ENCODE measurements at places on chromosomes 12 and 14.

DNA sequence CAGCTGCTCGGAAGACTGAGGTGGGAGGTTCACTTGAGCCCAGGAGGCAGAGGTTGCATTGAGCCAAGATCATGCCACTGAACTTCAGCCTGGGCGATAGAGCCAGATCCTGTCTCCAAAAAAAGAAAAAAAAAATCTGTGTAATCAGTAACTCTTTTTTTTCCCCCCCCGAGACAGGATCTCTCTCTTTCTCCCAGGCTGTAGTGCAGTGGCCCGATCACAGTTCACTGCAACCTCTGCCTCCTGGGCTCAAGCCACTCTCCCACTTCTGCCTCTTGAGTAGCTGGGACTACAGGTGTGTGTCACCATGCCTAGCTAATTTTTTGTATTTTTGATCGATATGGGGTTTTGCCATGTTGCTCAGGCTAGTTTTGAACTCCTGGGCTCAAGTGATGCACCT lies 113.6 kb downstream of the SYNE2 start:
- DNase-seq: no peak

GRCh38 chr12:29728030-29728429 lies 55.7 kb downstream of the TMTC1 start:
- DNase-seq: no peak

DNA sequence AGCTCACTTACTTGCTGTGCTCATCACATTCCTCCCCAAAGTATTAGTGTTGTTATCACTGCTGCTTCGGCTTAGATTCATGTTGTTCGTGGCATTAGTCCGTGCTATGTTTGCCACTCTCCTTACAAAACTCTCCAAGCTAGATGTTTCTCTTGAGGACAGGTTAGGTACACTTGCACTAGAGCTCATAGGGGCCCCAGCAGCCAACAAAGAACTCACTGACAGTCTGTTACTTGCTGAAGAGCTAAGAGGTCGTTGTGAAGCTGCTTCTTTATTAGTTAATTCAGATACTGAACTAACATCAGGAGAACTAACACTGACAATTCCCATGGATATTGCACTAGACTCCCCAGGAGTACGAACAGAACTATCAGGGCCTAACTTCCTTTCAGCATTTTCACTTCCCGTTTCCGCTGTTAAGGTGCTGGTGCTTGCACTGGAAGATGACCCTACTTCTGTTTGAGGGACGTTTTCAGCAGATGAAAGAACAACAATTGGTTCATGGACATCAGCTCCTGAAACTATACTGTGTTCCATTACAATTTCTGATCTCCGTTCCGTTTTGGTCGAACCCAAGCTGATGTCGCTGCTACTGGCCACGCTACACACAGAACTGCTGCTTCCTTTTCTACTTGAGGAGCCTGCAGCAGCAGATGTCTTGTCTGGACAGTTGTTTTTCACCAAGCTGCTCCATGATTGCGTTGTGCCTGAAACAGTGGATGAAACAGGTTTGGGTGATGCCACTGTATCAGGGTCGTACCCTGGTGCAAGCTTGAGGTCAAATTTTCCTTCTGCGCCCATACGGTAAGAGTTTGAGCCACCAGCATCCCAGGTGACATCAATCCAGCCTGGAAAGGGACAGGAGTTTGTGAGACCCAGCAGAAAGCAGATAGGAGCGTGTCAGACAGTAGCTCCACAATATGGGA lies 78.7 kb downstream of the HECTD1 start:
- no peak for DNase-seq

DNA sequence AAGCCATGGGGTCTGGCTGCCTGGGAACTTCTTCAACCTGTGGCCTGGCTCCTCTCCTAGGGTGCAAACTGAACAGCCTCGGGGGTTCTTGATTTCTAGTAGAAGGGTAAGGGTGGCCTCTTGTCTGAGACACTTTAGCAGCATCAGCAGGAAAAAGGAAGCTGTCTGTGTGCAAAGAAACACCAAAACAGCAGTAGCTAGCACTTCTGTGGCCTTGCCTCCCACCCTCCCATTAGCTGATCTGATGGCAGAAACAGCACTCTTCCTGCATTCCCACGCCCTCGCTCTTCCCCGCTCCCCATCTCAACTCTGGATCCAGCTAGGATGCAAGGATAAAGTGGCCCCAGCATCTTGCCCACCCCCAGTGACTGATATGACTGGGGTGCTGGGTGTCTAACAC lies 20.7 kb downstream of the SLC7A8 start:
- DNase-seq: no peak

- no peak for DNase-seq
Observed at GRCh38 chr12:88122666-88123065, 19.2 kb downstream of the CEP290 start.

DNA sequence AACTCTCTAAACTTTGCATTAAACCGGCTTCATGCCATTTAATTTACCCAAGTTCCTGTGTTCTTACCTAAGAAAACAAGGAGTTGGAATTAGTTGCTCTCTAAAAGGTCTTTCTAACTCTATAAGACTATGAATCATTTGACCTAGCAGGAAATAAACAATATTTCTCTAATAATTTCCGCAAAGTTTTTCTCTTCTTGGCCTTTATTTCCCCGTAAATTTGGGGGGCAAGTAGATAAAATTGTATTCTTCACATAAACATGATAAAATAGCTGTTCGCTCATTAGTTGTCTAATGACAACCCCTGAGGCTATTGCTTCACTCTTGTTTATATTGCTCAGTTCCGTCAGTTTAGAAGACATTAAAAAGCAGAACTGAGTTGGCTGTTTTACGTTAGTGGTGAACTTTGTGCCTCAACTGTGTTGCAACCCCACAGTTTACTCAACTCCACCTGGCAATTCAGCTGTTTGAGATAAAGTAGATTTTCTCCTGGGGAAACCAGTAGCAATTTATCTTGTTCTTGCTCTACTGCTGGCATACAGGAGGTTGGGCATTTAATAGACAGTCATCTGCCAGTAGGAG lies 74.7 kb downstream of the BTG1 start:
- DNase-seq: no peak

DNA sequence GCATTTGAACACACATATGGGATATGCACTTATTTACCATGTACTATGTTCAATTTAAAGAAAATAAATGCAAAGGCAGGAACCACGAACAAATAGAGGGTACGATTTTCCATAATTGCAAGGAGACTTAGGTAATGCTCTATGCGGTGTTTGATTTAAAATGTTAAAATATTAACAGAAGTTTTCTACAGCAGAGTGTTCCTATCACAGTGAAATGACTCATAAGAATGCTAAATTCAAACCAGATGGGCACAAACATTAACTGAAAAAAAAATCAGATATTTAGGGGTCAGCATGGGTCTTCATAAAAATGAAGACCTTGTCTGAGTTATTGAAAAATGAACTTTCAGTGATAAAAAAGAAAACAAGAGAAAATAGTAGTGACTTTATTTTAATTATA lies 65.4 kb downstream of the LLPH start:
- DNase-seq: no peak

DNA sequence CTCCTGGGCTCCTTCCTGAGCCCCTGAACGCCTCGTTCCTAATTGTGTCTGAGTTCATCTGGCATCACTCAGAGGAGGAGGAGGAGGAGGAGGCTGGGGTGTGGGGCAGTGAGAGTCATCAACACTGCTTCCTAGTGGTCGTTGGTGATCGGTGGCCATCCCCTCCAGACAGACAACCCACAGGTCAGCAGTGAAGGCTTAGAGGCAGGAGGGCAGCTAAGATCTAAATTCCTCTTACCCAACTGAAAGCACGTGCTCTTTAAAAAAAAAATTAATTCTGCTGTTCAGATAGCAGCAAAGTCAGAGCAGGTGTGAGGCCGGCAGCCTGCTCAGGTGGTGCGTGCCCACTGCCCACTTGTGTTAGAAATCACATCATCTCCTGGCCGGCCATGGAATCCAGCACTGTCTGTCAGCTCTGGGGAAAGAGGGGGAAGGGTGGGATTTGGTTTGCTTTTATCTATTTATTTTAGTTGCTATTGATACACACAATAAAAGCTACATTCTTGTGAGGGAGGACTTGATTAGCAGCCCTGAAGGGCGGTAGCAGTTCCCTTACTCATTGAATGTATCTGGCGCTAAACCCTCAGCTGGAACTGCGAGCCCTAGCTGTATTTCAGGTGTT lies 46.6 kb downstream of the PPP2R5C start:
- DNase-seq: peak; percentile 89

DNA sequence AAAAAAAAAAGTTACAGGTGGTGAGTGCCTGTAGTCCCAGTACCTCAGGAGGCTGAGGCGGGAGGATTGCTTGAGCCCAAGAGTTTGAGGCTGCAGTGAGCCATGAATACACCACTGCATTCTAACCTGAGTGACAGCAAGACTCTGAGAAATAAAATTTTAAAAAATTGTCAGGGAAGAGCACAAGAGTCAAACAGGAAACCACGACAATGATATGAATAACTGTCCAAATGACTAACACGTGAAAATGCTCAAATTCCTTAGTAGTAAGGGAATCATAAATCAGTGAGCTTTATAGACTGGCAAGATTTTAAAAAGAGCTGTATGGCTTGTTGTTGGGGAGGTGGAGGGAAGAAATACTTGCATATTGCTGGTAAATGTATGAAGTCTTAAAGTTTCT lies 12.9 kb upstream of the ASPG start:
- no peak for DNase-seq

GRCh38 chr12:20184514-20184913 lies 183.8 kb upstream of the PDE3A start:
- DNase-seq: no peak

- DNase-seq: peak; percentile 35
Observed at GRCh38 chr12:104758771-104759170, 199.3 kb downstream of the SLC41A2 start.

DNA sequence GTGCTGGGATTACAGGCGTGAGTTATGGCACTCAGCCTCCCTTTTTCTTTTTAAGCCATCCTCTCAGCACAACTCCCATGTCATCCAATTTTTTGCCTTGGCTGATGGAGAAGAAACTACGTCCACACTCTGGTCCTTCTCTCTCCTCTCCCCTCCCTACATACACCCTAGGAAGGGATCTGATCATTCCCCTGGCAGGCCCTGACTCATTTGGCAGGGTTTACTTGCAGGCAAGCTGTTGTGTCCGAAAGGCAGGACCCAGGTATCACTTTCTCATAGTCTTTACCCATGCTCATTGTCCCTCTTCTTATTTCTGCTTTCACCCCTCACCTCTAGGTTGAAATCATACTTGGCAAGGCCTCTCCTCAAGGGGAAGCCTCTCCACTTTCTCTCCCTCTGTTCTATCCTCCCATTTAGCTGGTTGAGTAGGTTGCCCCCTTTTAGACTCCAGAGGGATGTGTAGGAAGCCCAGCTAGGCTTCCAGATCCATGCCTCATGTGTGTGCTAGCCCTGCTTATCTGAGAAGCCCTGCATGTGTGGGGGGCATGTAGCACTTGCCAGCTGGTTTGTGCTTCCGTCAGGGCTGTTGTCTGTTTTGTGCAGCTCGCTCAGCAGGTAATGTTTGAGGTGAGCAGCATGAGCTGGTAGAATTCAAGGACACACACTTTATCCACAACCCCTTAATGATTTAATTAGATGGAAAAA lies 14.8 kb downstream of the GPR19 start:
- DNase-seq: no peak

DNA sequence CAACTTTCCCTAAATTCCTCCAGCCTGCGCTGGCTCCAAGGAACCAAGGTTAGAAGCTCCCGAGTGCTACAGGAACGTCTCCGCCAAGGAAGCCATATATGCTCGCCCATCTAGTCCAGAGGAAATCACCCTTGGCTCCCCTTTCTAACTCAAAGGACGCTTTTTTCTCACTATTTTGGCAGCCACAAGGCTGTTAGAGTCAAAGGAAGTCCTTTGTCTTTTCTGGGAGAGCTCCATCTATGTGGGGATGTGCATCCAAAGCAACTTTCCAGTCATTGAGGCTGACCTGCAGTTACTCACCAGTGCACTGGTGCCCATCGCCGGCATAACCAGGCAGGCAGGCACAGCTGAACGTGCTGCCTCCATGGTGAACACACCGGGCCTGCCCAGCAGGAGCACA lies 37.6 kb downstream of the RTRAF start:
- DNase-seq: no peak

DNA sequence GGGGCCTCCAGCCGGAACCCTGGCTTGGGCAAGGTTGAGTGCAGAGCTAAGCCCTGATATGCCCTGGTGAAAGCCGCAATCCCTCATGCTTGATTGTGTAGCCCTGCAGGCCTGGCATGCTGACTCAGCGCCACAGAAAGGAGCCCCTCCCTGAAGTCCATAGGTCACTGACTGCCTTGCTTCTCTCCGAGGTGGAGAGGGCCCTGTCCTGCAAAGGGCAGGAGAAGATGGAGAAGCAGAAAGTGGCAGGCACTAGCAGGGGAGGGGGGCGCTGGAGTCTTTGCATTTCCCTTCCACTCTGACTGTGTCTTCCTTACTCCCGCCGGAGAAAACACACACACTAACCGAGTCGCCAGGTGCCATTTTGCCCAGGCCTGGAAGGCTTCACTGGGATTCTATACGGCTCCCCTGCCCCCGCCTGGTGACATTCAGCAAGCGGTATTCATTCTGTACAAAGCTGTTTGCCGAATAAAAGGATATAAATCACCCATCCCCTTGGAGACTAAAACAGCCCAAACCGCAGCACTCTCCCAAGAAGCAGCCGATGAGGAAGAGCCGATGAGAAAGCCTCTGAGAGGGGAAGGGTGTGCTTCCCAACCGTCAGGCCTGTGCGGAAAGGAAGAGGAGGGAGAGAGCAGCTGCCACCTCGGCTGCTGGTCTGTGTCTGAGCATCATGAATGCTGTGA lies 69.8 kb downstream of the SLC6A12 start:
- no peak for DNase-seq

DNA sequence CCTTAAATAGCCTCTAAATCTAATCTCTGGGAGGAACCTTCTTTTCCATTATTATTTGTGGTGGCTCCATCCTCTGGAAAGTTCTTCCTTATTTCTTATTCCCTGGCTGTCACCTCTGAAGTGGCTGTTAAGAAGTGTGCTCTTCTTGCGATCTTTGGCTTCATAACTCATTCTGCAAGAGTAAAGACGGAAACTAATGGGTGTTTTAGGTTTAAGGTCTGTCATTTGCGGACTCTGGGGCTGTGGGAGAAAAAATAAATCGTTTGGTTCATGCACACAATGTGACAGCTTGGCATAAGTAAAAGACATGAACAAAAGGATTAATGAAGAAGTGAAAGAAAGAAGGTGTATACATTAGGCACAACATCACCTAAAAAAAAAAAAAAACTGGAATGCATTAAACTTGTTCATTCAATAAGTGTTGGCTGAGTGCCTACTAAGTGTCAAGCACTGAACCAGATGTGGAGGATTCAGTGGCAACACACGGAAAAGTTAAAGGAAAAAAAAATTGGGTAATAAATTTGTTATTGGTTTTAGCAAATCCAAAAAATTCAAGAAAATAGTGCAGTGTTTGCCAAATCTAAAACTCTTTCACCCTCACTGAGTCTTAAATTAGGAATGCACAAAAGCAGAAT lies 99.5 kb downstream of the ERGIC2 start:
- no peak for DNase-seq

GRCh38 chr12:23376238-23376637 lies 573.2 kb downstream of the SOX5 start:
- no peak for DNase-seq

DNA sequence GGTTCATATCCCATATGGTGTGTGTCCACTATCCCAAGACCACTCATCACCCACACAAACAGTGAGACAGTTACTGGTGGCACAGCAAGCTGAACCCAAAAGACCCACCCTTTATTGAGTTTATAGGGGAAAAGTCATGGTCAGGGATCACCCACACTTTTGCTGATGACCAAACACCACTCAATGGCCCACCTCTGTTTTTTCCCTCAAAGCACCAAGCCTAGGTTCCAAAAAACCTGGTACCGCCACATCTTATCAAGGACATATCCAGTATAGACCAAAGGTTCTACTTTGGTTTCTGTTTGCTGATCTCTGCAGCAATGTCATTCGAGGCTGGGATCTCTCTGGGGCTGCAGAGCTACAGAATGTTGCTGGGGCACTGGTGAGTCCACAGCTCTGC lies 19.7 kb upstream of the OR6S1 start:
- no peak for DNase-seq
